NCI-H146 (cell line): ENCODE measurements at places on chromosomes 2 and 18.

DNA sequence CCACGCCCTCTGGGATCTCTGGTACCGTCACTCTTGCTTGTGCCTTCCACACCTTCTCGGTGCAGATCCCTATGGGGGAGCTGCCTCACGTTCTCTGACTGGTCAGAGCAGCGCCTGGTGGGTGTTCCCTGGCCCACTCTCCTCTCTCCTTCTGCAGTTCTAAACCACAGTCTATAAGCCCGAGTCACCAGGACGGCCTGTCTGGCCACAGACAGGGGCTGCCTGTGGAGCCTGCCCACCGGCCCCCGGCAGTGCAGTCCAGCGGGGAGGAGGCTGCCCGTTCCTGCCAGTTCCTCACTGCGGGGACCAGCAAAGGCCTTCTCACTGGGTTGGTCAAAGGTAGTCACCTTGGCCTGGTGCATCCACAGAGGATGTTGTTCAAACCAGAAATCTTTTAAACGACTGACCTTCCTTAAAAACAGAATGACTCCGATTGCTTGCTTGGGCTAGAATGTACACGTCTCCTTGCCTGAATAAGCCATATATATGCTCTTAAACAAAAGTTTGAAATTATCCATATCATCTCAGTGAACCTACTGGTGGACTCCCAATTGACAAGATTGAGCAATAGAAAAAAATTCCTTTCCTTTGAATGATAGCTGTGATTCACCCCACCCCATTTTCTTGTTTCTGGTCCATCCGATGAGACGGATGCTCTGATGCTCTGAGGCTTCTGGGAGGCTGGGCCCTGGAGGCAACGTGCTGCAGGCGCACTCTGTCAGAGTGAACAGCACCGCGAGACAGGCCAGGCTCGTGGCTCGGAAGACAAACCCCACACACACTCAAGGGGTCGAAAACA, 61.2 kb downstream of the RALBP1 start:
- DNase-seq: no peak

GRCh38 chr18:41967680-41968079, 12.6 kb downstream of the PIK3C3 start:
- DNase-seq: no peak

- DNase-seq: no peak
Measured at GRCh38 chr18:31876707-31877106, 66.2 kb downstream of the TRAPPC8 start.

DNA sequence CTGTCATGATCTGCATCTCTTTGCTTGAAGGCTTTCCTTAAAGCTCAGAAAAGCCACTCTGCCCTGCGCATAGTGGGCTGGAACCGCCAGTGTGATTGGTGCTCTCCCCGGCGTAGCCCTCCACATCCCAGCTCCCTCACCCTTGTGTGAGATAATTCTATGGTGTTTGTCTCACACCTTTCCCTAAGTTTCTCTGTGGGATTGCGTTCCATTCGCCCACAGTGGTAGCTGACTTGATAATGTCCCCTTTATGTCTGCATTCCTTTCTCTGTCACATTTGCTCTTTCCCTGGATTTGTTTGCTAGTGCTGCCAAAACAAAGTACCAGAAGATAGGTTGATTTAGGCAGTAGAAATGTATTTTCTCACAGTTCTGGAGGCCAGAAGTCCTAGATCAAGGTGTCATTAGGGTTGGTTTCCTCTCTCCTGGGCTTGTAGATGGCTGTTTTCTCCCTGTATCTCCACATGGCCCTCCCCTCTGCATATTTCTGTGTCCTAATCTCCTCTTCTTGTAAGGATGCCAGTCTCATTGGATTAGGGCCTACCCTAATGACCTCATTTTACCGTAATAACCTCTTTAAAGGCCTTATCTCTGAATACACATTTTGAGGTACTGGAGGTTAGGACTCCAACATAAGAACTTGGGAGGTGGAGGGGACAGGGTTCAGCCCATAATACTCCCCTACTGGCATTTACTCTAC, 7.4 kb upstream of the TMEM87B start:
- no peak for DNase-seq

GRCh38 chr2:85921659-85922058, 32.9 kb upstream of the ST3GAL5 start:
- DNase-seq: no peak

GRCh38 chr2:11397513-11397912, 53.1 kb upstream of the ROCK2 start:
- DNase-seq: no peak

DNA sequence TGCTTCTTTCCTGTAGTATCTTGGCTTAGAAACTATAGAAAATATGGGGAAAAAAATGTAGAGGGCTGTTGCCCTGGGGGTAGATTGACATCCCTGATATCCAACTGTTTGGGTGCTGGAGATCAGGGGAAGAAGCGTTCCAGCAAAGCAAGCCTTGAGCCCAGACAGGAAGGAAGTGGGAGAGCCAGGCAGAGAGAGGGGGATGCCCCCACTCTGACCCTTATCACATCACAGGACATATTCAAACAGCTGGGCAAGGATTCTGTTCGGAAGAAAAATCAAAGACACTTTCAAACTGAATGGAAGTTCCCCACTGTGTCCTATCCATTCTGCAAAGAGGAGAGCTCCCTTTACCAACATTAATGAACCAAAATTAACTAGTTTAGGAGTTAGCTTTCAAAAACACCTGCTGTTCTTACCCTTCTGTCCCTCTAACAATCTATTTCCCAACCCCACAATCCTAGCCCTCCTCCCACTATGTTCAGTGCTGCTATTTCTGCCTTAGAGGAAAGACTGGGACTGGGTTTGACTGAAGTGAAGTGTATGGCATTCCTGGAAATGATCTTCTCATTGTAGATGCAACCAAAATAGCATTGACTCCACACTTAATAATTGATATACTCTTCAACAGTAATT, 16.9 kb upstream of the KCNG3 start:
- DNase-seq: peak; percentile 4

GRCh38 chr2:153416071-153416470, 62.5 kb downstream of the RPRM start:
- DNase-seq: no peak

DNA sequence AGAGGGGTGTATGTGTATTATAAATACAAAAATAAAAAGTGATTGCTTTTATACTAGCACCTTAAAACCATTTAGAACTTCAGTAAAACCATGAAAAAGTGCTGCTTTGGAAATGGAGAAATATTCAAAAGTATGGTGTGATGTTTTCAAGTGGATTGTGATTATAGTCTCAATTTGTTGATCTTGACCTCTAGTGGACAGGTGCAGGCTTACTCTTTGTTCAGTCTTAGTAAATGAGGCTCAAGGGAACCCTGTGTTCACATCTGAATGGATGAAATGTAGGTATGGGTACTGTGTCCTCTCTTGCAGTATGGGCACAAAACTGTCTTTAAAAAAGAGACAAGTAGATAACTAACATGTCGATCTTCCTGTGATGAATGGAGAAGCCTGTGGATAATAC, 145.8 kb downstream of the MCFD2 start:
- peak; percentile 35 for DNase-seq

DNA sequence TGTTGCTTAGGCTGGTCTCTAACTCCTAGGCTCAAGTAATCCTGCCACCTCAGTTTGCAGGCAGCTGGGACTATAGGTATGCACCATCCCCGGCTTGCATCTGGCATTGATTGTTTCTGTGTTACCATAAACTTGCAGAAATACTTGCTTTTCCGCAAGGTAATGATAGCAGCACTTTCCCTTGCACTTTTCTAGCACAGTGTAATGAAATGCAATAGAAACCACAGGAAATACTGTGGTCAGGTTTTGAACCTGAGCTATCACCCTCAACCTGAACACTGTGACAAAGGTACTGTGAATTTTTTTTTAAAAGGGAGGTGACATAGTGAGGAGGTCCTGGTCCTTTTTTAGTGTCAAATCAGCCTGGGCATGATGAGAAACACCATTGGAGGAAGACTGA, 38.3 kb downstream of the DHRS9 start:
- DNase-seq: no peak

DNA sequence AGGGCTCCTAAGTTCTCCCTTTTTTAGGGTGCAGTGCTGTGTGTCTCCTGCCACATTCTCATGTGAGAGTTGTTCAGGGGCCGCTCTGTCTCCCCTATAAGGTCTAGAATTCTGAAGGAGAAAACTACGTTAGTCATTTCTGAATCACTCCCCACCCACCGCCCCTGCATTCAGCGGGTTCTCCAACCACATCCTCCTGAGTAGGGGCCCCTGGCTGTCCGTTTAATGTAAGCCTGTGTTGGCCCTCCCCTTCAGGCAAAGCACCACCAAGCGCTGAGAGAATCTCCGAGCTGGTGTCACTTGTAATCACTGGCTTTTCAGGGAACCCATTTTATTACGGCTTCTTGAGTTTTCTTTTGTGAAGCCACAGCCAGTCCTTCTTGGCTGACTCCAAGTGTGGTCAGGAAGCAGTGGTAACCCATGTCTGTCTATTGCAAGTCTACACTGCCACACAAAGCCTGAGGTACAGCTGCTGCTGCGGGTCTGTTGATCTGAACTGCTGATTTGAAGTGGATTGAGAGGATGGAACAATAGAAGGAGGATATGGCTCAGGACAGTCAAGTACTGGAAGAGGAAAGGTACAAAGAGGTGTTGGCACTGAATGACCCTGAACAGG, 16.9 kb downstream of the LCT start:
- DNase-seq: no peak

DNA sequence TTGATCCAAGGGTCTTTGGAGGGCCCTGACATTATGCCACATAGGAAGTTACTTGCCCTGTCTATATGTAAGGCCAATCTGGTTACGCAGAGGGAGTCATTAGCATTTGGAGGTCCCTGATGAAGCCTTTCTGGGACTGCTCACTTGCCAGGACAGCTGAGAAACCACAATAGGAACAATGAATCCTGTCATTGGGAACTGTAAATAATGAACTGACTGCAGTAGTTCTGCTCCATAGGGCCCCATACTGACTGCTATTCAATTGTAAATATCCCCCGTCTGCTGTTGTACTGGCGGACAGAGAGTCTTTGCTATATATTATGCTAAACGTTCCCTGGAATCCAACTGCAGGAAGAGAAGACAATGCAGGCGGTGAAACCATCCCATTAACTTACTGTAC, 149.4 kb upstream of the DCC start:
- DNase-seq: peak; percentile 78

GRCh38 chr2:148796735-148797512, 78.1 kb upstream of the KIF5C start:
- DNase-seq: peak; percentile 48

DNA sequence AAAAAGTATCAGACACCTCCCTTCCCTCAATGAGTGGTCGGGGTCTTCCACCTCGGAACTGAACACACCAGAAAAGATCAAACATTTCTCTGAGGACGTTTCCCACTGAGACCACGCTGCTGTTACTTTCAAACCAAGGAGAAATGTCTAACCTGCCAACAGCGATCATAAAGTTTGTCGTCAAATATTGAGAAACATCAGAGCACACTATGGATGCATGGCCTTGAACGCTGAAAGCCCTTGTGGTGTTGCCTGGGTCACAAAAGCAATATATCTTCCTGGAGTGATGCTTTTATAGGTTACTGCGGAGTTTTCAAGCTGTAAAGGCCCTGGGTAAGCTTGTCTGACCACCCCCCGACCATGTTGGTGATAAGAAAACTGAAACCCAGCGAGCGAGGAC, 70.2 kb upstream of the ID2 start:
- DNase-seq: no peak
